Activated CD4-positive, alpha-beta T cell treated with anti-CD3 and anti-CD28 coated beads for 36 hours (primary cell): ENCODE measurements at places on chromosomes 12 and 14.

DNA sequence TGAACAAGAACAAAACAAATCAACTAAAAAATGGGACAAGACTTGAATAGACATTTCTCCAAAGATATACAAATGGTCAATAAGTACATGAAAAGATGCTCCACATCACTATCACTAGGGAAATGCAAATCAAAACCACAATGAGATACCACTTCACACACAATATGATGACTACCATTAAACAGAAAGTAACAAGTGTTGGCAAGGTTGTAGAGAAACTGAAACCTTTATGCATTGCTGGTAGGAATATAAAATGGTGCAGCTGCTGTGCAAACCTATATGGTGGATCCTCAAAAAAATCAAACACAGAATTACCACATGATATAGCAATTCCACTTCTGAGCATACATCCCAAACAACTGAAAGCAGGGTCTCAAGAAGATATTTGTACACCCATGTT lies 5.2 kb downstream of the SMAGP start:
- no peak for DNase-seq

DNA sequence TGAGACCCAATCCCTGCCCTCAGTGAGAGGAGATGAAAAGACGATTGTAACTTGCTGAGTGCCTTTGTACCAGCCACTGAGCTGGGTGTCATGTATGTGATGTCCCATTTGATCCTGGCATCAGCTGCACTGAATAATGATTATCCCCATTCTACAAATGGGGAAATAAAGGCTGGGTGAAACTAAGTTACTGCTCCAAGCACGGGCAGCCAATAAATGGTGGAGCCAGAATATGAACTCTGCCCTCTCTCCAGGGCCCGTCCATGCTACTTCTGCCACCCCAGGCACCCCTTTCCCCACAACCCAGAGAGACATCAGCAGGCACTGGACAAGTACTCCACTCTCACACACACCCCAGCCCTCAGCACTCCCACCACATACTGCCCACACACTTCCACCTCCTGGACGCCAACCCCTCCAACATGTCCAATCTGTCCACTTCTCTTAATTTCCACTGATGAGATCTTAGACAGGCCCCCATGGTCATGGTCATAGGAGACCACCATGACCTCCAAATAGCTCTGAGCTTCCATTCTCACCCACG lies 115.8 kb downstream of the DICER1 start:
- DNase-seq = no peak

DNA sequence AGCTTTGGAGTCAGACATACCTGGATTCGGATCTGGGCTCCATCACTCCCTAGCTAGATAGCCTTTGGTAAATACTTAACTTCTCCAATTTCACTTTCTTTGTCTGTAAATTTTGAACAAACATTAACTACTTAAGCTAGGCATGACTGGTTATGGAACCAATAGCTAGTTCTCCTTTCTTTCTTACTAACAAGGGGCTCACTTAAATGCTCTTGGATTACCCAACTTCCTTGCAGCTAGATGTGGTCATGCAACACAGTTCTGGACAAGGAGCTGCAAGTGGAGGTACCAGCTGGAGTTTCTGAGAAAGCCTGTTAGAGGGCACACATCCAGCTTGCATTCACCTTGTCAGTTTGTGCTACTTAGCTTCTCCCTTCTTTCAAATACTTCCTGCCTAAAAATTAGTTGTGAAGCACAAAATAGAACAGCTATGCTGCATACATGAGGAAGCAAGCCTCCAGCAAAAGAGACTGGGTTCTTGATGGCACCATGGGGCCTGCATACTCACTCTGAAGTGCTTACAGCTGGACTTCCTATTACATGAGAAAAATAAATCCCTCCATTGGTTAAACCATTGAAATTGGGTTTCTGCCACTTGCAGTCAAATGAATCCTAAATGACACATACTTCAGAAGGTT lies 210.1 kb upstream of the EEA1 start:
- DNase-seq = no peak

DNA sequence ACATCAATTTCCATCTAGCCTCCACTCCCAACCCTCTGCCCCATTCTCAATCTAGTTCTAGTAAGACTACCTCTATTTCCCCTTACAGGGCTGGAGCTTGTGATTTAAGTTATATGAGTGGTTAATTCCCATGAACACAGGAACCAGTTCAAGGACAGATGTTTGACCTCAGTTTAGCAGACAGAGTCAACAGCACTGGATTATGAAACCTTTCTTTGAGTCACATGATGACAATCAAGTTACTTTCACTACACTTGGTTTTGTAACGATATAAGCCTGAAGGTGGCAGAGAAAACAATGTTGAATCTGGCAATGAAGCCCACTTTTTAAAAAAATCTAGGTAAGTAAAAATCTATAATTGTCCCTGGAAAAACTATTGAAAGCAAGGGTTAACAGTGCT lies 1646.2 kb upstream of the FLRT2 start:
- no peak for DNase-seq

DNA sequence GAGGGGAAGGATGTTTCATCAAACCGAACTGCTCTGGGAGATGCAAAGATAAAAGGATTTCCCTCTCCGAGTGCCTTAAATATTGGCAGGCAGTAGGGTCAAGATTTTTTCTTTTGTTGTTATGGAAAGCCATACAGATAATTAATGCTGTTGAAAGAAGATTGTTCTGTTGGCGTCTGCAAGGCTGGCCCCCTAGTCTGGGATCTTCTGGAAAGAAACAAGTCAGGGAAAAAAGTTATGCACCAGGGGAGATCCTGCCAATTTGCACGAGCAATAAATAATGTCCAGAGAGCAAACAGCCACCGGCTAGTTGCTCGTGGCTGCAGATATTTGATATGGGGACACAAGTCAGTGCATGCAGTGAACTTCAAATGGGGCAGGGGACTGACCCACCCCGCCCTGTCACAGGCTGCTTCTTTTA lies 202.1 kb upstream of the MYL2 start:
- no peak for DNase-seq

DNA sequence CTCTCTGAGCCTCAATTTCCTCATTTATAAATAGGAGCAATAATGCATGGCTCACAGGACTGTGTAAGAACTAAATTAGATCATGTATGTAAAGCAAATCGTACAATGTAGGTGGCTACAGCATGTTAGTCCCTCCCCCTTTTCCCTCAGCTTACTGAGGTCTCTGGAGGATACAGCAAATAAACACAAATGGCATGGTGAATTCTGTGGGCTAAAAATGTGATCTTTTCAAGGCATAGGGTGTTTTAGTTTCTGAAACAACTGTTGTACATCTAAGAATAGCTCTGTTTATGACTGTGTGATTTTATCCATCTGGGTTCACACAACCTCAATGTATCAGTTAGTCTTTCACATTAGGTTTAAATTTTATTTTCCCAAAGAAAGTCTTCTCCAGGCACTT lies 121.2 kb upstream of the PLEKHG7 start:
- DNase-seq = no peak

DNA sequence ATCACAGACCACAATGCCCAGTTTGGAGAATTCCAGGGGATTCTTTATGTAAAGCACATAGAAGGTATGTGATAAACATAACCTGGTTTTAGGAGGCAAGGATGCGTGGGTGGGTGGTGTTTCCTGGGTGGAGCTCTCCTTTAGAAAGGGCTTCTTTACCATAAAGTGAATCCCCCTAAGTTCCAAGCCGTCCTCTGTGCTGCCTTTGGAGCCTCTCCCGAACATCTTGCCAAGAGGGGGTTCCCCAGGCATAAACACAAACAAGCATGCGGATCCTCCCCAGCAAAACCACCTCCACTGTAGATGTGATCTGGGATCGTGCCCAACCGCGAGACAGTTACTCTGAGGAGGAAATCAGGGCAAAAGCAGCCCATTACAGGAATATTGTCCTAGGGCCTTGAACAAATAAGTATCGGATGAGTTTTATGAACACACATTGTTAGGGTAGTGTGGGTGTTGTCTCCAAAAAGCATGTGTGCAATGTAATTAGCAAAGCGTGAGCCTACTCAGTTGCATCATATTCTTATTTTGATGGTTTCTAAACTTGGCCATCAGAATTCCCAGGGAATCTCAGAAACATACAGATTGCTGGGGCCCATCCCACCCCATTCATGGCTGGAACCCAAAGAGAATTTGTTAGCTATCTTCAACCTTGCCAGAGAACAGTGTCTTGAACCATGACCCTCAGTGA lies 48.8 kb upstream of the CORO1C start:
- no peak for DNase-seq

DNA sequence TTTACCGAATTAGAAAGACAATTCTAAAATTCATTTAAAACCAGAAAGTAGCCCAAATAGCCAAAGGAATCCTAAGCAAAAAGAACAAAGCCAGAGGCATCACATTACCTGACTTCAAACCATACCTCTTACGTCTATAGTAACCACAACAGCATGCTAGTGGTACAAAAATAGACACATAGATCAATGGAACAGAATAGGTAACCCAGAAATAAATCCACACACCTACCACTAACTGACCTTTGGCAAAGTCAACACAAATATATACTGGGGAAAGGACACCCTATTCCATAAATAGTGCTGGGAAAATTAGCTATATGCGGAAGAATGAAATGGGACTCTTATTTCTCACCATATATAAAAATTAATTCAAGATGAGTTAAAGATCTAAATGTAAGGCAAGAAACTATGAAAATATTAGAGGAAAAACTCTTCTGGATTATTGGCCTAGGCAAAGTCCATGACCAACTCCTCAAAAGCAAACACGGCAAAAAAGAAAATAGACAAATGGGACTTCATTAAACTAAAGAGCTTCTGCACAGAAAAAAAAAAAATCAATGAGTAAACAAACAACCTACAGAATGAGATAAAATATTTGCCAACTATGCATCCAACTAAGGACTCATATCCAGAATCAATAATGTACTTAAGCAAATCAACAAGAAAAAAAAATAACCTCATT lies 568.9 kb downstream of the SOX5 start:
- DNase-seq = no peak

GRCh38 chr14:54490445-54491175 lies 1.8 kb upstream of the GMFB start:
- DNase-seq = no peak

- DNase-seq = no peak
Observed at GRCh38 chr12:25352083-25352918, 101.6 kb upstream of the KRAS start.

DNA sequence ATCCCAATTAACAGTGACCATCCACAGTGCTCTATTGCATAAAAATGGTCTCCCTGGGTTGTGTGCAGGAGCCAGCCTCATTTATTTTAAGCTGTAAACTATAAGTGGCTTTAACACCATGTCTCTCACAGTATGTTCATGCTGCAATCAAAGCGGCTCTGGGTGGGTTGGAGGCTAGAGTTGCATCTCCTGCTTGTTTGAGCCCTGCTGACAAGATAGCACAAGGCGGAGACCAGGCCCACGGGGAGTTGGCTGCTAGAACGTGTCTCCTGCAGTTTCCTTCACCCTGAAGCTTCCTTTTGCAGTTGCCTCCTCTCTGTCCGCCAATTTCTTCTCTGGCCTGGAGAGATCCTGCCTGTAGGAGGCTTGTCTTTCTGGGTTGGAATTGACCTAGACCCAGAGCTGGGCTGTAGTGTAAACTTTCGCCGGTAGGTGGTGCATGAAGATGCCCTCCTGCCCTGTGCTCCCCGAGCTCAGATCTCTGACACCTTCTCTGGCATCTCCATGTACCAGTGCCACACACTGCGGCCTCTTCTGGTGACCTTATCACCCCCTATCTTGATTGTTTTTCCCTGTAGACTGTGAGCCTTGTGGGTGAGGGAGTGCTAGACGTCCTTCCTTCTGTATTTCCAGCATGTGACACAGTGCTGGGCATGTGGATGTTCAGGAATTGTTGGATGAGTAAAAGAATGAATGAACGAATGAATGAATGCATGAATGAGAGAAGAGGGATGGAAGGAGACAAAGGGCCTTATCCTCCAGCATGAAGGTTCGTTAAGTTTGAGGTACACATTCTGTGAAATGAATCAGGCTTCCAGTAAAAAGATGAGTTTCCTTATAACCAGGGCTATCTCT lies 10.4 kb downstream of the OTUB2 start:
- DNase-seq = peak; percentile 89

DNA sequence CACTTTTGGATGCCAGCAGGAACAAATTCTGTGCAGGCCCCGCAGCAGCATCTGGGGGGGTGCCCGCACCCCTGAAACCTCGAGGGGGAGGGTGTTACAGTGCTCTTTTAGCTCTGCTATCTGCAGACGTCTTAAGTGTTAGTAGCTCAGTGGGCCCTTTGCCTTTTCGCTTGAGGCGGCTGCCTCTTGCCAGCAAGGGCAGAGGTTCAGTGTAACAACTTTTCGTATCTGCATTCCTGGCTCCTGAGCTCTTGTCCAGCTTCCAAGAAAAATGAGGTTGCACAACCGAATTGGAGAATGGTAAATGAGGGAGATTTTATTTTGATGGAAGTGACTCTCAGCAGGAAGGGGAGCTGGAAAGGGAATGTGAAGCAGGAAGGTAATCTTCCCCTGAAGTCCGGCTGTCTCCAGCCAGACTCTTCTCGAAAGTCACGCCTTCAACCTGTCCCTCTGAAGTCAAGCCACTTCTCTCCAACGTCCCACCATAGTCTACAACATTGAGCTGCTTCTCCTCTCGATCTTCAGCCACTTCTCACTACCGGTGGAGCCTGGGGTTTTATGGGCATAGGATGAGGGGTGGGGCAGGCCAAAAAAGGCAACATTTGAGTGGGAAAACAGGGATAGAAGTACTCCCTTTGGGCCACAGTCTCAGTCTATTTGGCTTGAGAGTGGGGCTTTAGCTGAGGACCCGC lies 17.8 kb downstream of the TAS2R50 start:
- DNase-seq = no peak

GRCh38 chr14:27587103-27587502 lies 989.3 kb upstream of the NOVA1 start:
- DNase-seq = no peak

DNA sequence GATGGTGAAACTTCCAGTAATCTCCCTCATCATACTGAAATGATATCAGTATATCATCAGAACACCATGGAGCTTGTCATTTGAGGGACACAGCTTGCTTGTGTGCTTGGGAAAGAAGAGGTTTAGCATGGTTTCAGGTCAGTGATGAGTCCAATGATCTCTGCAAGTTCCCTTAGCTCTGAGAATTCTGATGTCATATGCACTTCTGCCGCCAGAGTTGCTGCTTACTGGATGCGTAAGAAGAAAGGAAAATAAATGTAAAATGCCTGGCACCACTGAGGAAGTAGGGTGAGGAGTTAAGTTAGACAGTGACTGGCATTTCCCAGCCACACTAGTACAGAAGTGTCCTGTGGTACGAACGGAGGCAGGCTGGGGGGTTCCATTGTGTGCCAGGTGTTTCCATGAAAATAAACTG lies 22.6 kb downstream of the PRKCH start:
- peak; percentile 69 for DNase-seq

DNA sequence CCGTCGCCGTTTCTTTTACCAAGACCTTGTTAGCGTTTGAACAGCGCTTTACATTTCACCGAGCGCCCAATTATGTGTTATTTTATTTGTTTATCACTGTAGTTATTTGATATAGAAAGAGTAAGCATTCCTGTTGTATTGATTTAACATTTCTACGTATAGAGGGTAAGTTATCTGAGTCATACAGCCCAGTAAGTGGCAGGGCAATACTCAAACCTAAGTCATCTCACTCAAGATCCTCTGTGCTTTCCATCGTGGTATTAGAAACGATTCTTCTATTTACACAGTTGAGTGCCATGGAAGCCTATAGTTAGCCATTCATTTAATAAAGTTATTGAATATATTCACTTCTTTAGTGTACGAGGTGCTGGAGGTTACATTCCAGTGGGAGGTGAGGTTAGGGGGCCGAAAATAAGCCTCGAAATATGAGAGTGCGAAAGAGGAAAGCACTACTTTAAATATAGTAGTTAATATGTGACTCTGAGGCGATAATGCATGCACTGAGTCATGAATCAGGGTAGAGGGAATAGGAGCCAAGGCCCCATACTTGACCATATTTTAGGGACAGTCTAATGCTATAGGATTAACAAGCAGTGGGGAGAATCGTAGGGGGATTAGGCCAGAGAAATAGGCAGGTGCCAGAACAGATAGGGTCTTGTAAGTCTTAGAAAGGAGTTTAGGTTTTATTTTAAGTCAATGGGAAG lies 629 bp downstream of the RAD51AP1 start:
- DNase-seq = no peak
